ENCODE measurements at places on chromosomes 2 and 18. TPM values are rescaled to one million over a fixed set of nuclear protein-coding genes. Genes with fewer than 3 reads are reported as not detected.

GRCh38 chr2:59567151-59567550, 986.3 kb downstream of the BCL11A start:
- H3K36me3 ChIP-seq, result no peaks in the 10 kb centered on the region
- no peak for DNase-seq
- no peaks in the 10 kb centered on the region for H3K27me3 ChIP-seq
- no peaks in the 10 kb centered on the region for H3K4me1 ChIP-seq
- H3K4me3 ChIP-seq, result no peak overlapping the region

GRCh38 chr18:1062588-1062987, 157.9 kb downstream of the ADCYAP1 start:
- no peaks in the 10 kb centered on the region for H3K4me1 ChIP-seq
- DNase-seq, result no peak
- no peak overlapping the region for H3K4me3 ChIP-seq
- H3K36me3 ChIP-seq, result no peaks in the 10 kb centered on the region
- no peak overlapping the region for H3K27ac ChIP-seq

CFAP65 gene
- total RNA-seq, result 0.27 TPM

DNA sequence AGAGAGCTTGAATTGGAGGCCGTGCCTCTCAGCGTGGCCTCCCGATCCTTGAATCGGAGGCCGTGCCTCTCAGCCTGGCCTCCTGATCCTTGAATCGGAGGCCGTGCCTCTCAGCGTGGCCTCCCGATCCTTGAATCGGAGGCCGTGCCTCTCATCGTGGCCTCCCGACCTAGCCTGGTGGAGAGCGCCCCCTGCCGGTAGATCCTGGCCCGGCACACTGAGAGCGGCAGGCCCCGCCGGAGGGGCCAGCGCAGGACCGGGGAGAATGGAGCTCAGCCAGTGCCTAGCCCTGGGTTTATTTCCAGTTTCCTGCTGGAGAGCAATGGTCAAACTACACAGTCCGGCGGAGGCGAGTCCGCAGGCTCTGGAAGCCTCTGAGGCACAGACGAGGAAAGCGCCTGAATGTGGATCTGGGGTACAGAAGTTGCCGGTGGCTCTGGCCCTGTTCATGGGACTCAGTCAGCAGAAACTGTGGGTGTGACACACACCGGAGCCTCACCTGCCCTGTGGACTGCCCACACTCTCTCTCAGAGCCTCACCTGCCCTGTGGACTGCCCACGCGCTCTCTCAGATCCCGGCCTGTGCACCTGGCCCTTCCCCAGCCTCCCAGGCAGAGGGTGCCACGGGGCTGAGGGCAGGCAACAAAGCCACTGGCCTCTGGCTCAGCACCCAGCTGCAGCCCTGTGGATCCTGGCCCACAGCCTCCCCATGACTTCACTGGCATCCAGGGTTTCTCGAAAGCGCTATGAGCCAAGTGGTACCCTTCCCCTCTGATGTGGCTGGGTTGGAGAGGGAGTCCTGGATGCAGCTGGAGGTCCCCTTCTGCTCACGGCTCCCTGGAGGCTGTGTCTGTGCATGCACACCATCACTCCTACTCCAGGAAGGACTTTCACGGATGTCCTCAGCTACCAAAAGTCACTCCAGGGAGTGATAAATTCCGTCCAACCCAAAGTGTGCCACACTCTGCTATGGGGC, 1.5 kb downstream of the IL36B start:
- H3K27me3 ChIP-seq, result peaks cover 5% of the 10 kb centered on the region
- no peak overlapping the region for H3K27ac ChIP-seq
- no peaks in the 10 kb centered on the region for H3K36me3 ChIP-seq
- no peak for DNase-seq
- no peak overlapping the region for H3K4me3 ChIP-seq

COX5B gene
- total RNA-seq, result 213 TPM

DNA sequence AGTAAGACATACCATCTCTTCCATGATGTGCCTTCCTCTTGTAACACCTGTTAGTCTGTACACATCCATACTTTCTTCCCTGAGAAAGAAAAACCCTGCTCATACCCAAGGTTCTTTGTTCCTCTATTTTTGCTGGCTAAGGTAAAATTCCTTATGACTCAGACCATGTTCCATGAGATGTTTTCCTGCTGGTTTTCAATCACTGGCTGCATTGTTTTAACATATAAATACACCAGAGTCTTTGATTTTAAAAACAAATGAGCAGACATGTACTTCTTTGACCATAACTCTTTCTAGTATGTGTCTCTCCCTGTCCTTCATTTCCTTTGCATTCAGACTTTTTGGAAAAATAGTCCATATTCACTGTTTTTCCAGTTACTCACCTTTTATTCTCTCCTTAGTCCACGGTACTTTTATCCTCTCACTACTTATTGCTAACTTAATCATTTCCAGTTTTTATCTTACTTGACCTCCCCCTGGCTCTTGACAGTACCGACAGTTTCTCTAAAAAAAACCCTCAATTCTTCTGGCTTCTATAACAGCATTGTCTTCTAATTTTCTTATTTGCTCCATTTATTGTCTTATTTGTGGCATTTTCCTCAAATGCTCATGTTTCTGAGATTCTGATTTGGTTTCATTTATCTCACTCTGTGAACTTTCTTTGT, 4.3 kb downstream of the VAPA start:
- peaks cover 22% of the 10 kb centered on the region for H3K4me1 ChIP-seq
- no peak overlapping the region for H3K4me3 ChIP-seq
- peak overlapping the region; percentile 65 for H3K27ac ChIP-seq
- no peaks in the 10 kb centered on the region for H3K27me3 ChIP-seq
- H3K36me3 ChIP-seq, result no peaks in the 10 kb centered on the region
- peak; percentile 41 for DNase-seq

- peak overlapping the region; percentile 68 for H3K4me3 ChIP-seq
- H3K27me3 ChIP-seq, result peaks cover 6% of the 10 kb centered on the region
- H3K4me1 ChIP-seq, result peaks cover 6% of the 10 kb centered on the region
- no peaks in the 10 kb centered on the region for H3K36me3 ChIP-seq
- H3K27ac ChIP-seq, result no peak overlapping the region
These were observed 2.0 kb downstream of the FMNL2 start for GRCh38 chr2:152336854-152337510.

YES1 gene
- 68.2 TPM for total RNA-seq

CLASP1 gene
- 50.6 TPM for total RNA-seq

LYPD6B gene
- 1.1 TPM for total RNA-seq

SAG gene
- not detected for total RNA-seq

DNA sequence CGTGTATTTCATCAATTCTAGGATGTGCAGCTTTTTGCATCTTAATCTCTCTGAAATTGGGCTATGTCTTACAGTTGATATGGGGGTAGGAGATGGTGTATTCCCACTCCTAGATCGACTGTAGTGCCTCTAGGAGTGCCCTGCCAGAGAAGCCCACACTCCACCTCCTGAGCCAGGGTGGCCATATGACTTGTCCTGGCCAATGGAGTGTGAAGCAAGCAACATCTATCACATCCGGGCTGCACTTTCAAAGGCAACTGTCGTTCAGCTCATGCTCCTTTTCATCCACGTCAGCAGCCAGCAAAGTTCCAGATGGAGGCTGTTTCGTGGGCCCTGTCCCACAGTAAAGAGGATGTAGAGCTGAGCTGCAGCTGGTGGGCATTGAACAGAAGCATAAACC, 149.4 kb upstream of the SLC1A4 start:
- H3K27me3 ChIP-seq, result no peaks in the 10 kb centered on the region
- no peaks in the 10 kb centered on the region for H3K36me3 ChIP-seq
- no peak for DNase-seq
- H3K27ac ChIP-seq, result no peak overlapping the region

- peaks cover 5% of the 10 kb centered on the region for H3K4me1 ChIP-seq
- H3K27ac ChIP-seq, result no peak overlapping the region
- peaks cover 43% of the 10 kb centered on the region for H3K27me3 ChIP-seq
- H3K4me3 ChIP-seq, result peak overlapping the region; percentile 44
- no peaks in the 10 kb centered on the region for H3K36me3 ChIP-seq
These were observed 752 bp downstream of the MGAT4A start for GRCh38 chr2:98730053-98730706.

WDSUB1 gene
- total RNA-seq, result 4.4 TPM

GRCh38 chr2:240759459-240759858, 60.6 kb downstream of the KIF1A start:
- H3K4me3 ChIP-seq, result no peak overlapping the region
- H3K27me3 ChIP-seq, result no peaks in the 10 kb centered on the region
- DNase-seq, result no peak
- H3K36me3 ChIP-seq, result no peaks in the 10 kb centered on the region
- H3K27ac ChIP-seq, result no peak overlapping the region

ALK gene
- 0.16 TPM for total RNA-seq

GRCh38 chr2:26982102-26982742, 11.8 kb downstream of the MAPRE3 start:
- peaks cover 10% of the 10 kb centered on the region for H3K4me1 ChIP-seq
- no peak overlapping the region for H3K27ac ChIP-seq
- no peak overlapping the region for H3K4me3 ChIP-seq

DNA sequence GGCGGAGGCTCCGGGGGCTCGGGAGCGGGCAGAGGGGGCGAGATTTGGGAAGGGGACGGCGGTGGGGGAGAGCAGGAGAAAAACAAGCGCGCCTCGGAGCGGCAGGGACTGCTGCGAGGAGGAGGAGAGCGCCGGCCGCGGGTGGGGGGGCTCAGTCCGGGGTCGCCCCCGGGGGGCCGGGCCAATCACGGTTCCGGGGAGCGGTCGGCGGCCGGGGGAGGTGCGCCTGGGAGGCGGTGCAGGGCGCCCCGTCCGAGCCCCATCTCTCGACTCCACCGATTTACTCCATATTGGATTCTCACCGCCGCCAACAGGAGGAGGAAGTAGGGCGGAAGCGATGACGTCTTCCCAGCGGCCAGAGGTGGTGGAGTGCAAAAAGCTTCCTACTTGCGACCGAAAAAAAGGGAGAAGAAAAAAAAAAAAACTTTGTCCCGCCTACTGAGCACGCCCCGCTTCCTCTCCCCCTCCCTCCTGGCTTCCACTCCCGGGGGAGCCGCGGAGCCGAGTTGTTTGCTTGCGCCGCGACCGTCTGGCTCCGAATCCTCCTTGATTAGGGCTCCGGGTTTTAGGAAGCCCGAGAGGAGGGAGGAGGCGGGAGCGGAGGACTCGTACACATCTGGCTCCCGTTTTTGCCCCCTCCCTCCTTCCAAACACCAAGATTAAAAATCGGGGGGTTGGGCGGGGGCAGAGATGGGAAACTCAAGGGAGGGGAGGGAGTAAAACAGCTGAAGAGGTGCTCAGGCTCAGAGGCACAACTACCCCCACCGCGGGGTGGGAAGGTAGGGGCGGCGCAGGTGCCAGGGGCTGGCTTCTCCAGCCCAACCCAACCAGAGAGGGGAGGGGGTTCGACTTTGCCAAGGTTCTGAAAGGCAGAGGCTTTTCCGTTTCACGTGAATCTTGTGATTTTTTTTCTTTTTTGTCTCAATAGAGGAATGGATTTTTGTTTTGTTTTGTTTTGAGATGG, at the start of gene SPRED2:
SPRED2 (minus strand) TSS at position 373 of the 964 bp plus-strand sequence. CDS start 612 bp downstream, outside the sequence.
- H3K36me3 ChIP-seq, result no peaks in the 10 kb centered on the region
- DNase-seq, result peak; percentile 95
- H3K4me3 ChIP-seq, result peak within 1 kb of the TSS; percentile 78
- peak within 1 kb of the TSS; percentile 70 for H3K27ac ChIP-seq
- H3K27me3 ChIP-seq, result no peaks in the 10 kb centered on the region
- peaks cover 19% of the 10 kb centered on the region for H3K4me1 ChIP-seq

MPP4 gene
- 2.9 TPM for total RNA-seq

DNA sequence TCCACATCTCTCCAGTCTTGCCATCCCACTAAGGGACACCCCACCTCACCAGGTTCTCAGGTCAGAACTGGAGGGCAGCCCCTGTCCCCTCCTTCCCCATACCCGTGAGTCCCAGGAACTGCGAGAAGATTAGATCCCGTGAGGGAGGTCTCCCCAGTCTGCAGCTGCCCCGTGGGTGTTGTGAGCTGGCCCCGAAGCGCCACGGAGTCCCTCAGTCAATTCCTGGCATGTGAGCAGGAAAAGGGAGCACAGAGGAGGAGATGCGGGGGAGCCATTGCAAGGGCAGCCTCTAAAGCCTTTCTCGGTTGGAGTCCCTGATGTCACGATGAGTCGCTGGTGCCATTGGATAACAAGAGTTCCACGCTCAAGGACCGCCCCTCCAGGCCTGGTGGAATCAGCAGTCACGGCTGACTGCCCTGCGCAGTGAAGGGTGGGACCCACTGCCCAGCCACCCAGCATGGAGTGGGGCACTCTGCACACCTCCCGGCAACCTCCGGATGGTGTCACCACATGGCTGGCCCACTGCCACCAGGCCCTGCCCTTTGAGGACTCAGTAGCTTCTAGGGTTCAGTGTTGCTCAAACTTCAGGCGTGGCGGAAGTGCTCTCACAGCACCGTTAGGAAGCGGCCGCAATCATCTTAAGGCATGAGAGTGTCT, 434.9 kb upstream of the MYT1L start:
- no peak for DNase-seq
- H3K27ac ChIP-seq, result no peak overlapping the region
- no peaks in the 10 kb centered on the region for H3K36me3 ChIP-seq
- no peaks in the 10 kb centered on the region for H3K4me1 ChIP-seq
- no peaks in the 10 kb centered on the region for H3K27me3 ChIP-seq

- no peak overlapping the region for H3K4me3 ChIP-seq
- H3K36me3 ChIP-seq, result no peaks in the 10 kb centered on the region
- no peak overlapping the region for H3K27ac ChIP-seq
- DNase-seq, result no peak
- no peaks in the 10 kb centered on the region for H3K4me1 ChIP-seq
These were observed 665.8 kb upstream of the ID2 start for GRCh38 chr2:8015848-8016600.

LRP2 gene
- 0.79 TPM for total RNA-seq
